ENCODE measurements at places on chromosomes 1 and 21.

- DNase-seq = peak; percentile 37
These were observed 49.3 kb downstream of the TNN start for GRCh38 chr1:175116903-175117302.

DNA sequence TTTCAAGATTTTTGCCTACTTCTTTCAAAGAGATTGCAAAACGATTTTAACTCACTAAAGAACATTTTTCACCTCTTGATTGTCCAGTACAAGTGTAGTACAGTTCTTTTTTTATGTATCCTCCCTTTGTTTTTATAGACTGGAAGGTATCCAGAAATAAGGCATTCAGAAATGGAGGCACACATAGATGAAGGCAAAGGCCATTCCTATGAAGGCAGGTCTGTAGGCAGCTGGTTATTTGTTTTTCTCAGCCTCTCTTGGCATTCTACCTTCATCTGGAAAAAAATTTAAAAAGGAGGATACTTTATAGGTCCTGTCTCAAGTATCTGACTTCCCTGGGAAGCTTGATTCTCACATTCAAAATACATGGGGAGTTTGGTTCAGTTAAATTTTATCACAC lies 18.6 kb upstream of the SLC16A1 start:
- no peak for DNase-seq

GRCh38 chr1:178120088-178120487 lies 26.2 kb downstream of the RASAL2 start:
- DNase-seq = no peak

DNA sequence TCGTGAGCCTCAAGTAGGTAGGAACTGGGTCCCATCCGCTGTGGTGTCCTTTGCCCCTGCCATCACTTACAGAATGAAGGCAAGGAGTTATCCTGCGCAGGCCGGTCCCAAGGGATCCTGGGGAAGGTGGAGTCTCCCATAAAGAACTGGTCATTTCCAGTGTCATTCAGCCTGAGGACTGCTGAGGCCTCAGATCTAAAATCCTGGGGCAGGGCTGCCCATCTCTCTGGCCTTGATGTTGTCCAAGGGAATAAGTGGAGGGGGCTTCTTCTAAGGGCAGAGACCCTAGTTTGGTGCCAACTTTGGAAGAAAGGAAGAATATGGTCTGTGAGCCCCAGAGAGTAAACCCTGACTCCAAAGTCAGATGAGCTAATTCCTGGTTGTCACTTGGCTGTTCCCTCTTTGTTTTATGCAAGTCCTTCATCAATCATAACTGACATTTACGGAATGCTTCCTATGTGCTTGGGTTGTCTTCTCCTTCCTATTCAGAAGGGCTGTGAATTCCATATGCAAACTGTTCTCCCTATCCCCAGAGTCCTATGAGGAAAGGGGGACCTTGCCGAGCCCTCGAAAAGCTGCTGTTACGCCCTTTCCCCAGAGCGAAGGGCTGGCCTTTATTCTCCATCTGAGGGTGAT lies 6.9 kb downstream of the IFI6 start:
- no peak for DNase-seq

- no peak for DNase-seq
These were observed 79.0 kb downstream of the SLC45A1 start for GRCh38 chr1:8396786-8397406.

GRCh38 chr1:216183007-216183406 lies 240.2 kb downstream of the USH2A start:
- peak; percentile 84 for DNase-seq
